ENCODE measurements at places on chromosomes 6 and 20. TPM values are rescaled to one million over a fixed set of nuclear protein-coding genes. Genes with fewer than 3 reads are reported as not detected.

DNA sequence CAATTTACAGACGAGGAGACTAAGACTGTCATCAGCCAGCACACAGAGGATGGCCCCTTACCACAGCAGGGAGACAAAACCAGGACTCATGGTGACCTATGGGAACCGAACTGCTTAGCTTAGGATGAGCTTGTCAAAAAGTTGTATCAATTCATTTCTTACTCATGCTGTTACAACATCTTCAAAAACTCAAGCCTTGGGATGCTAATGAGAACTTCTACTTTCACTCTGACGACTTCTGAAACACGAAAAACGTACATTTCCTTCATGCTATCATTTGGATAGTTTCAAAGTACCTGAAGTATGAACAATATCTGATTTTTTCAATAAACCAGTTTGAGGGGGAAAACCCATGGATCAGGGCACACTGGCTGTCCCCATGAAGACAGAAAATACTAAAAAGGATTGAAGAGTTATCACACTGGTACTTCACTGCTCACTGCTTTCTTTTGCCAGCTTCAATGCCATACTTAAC lies 31.9 kb downstream of the HIVEP2 start:
- no peak for DNase-seq

DNA sequence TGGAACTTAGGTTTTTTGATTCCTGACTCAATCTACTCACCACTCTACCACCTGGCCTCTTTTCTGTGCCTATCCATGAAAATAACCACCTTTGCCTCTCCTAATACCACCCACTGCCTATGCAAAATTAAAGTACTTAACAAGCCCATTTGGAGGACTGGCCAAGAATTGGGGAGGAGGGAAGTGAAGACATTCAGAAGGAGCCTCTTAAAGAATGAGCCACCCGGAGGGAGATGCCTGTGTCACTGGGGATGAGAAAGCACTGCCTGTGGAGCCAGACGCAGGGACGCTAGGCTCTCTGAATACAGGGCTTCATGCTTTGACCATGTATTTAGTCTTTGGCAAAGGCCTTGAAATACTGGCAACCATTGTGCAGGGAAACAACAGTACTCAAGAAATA lies 40.0 kb upstream of the MRPS10 start:
- DNase-seq: no peak

- DNase-seq: no peak
Observed at GRCh38 chr6:1614448-1615150, 4.9 kb downstream of the FOXC1 start.

GRCh38 chr6:41167173-41167963 lies 4.5 kb upstream of the TREM2 start:
- no peak for DNase-seq

- no peak for DNase-seq
Observed at GRCh38 chr20:15332711-15333160, 995.3 kb upstream of the FLRT3 start.

GRCh38 chr6:52346503-52346902 lies 15.4 kb upstream of the PAQR8 start:
- DNase-seq: no peak

DNA sequence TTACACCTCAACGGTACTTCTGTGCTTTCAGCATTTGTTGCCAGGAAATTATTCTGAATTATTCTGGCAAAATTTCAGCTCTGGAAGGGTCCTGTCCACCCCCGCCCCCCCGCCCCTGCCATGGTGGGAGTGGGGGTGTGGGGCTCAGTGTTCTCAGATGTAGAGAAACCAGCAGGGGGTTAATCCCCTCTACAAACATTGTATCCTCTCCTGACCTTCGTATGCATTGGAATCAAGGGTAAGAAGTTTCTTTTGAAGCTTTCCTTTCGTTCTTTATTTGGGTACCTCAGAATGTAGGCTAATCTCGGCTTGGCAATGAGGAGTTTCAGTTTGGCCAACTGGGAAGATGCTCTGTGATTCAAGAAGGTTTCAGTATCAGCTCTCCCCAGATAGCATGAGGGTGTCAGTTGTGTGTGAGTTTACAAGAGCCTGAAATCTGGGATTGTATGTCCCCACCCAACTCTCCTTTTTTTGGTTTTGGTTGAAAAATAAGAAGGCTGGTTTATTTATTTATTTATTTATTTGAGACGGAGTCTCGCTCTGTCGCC lies 25.5 kb upstream of the OLIG3 start:
- DNase-seq: no peak

DNA sequence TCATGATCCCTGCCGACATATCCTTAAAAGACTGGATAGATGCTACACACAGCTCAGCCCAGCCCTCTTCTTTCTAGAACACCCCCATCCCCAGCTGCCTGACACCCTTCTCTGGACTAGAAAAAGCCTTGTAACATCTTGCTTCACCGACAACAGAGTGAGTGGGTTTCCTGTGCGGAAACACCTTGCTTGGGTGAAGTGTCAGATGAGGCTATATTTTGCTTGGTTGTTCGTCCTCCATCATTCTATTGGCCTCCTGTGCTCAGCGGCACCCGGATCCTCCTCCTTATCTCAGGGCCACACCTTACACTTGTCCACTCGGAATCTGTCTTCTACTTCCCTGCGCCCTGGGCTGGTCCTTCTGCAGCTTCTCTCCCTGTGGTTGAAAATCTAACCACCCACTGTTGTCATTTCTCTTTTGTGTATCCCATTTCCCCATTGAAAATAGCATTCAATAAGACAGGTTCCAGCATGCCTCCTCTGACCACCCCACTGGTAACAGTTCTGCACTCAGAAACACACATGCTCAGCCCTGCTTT lies 101.3 kb upstream of the MLN start:
- DNase-seq: no peak

GRCh38 chr20:20439602-20440190 lies 71.8 kb downstream of the INSM1 start:
- DNase-seq: no peak

DNA sequence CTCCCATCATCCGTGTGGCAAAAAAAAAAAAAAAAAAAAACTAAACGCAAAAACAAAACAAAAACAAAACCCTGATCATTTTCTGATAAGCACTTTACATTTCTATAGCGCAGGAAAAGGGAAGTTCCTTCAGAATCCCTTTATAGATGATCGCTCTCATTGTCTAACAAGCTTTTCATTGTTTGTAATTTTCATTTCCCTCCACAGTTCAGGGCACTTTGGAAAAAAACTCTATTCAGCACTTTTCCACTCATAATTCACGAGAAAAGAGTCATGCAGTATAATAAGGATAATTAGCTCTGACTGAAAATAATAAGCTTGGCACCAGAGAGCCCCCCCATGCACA lies 89.4 kb upstream of the ATXN1 start:
- no peak for DNase-seq

GRCh38 chr6:168371618-168371980 lies 52.0 kb upstream of the DACT2 start:
- no peak for DNase-seq

- no peak for DNase-seq
Observed at GRCh38 chr6:160950507-160950906, 41.1 kb upstream of the MAP3K4 start.

DNA sequence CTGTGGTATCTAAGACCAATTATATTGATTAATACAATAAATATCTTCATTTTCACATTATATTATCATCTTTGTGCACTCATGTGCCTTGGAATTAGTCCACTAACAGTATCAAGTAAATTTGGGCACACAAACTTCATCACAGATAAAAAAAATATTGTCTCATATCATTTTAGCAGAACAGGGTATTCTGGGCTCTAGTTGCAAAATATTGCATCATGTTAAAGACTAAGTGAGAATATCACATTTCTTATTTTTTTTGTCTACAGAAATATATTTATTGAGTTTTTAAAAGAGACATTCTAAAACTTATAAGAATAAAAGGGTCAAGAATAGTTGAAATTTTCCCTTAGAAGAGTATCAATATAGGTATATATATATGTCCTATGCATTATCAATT lies 754.1 kb upstream of the MAN1A1 start:
- DNase-seq: no peak

GRCh38 chr6:17967668-17968518 lies 19.5 kb downstream of the KIF13A start:
- DNase-seq: no peak

GRCh38 chr6:89954721-89955148 lies 60.5 kb downstream of the GJA10 start:
- DNase-seq: no peak

Gene CALHM4
- 0.42 TPM for total RNA-seq

Gene LINC00237
- not detected for total RNA-seq

Gene CRISP3
- not detected for total RNA-seq

Gene POM121L2
- not detected for total RNA-seq

Gene SPAG4
- 2.7 TPM for total RNA-seq

Gene WFDC2
- not detected for total RNA-seq

Gene SNX21
- total RNA-seq: 177 TPM

Gene GJA1
- 44.1 TPM for total RNA-seq
